ENCODE measurements at places on chromosomes 16 and 17.
A peak's percentile ranks its signal among the peaks of the same experiment; 100 is the strongest.

GRCh38 chr16:72430121-72430520 lies 258.2 kb upstream of the PMFBP1 start:
- DNase-seq: no peak

GRCh38 chr16:24150282-24150681 lies 105.9 kb upstream of the CACNG3 start:
- DNase-seq: no peak

GRCh38 chr17:57666946-57667345 lies 78.2 kb downstream of the CCDC182 start:
- DNase-seq: no peak

DNA sequence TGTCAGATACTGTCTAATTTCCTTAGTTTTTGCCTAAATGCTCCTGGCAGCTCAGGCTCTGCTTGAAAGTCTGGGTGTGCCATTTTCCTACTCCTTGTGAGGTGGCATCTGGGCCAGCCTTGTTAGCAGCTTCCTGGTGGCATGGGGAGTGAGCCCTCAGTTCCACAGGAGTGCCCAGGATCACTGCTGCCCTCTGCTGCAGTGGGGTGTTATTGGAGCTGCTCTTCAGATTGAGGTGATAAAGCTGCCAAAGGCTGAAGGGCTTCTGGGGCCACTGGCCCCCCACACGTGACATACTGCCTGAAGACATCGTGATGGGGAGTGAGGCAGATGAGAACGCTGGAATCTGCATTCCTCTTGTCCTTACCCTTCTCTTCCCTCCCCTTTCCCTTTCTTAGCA lies 27.4 kb downstream of the CEP95 start:
- DNase-seq: no peak

- no peak for DNase-seq
These were observed 194.3 kb downstream of the ZNF423 start for GRCh38 chr16:49661465-49662187.

GRCh38 chr17:78504156-78504925 lies 72.9 kb downstream of the DNAH17 start:
- no peak for DNase-seq

- DNase-seq: no peak
These were observed 2.7 kb downstream of the NOXO1 start for GRCh38 chr16:1978476-1979120.

- DNase-seq: no peak
These were observed 3.9 kb downstream of the SMIM5 start for GRCh38 chr17:75637143-75637538.

GRCh38 chr17:79388556-79389295 lies 222.1 kb downstream of the RBFOX3 start:
- peak; percentile 66 for DNase-seq

- DNase-seq: no peak
These were observed 1.7 kb downstream of the MAP2K3 start for GRCh38 chr17:21286066-21286770.

GRCh38 chr16:89795676-89796075 lies 20.8 kb downstream of the FANCA start:
- DNase-seq: no peak

- DNase-seq: no peak
These were observed 151.6 kb downstream of the PHKB start for GRCh38 chr16:47612711-47613110.

- DNase-seq: no peak
These were observed 24.1 kb downstream of the AXIN2 start for GRCh38 chr17:65537343-65537844.

DNA sequence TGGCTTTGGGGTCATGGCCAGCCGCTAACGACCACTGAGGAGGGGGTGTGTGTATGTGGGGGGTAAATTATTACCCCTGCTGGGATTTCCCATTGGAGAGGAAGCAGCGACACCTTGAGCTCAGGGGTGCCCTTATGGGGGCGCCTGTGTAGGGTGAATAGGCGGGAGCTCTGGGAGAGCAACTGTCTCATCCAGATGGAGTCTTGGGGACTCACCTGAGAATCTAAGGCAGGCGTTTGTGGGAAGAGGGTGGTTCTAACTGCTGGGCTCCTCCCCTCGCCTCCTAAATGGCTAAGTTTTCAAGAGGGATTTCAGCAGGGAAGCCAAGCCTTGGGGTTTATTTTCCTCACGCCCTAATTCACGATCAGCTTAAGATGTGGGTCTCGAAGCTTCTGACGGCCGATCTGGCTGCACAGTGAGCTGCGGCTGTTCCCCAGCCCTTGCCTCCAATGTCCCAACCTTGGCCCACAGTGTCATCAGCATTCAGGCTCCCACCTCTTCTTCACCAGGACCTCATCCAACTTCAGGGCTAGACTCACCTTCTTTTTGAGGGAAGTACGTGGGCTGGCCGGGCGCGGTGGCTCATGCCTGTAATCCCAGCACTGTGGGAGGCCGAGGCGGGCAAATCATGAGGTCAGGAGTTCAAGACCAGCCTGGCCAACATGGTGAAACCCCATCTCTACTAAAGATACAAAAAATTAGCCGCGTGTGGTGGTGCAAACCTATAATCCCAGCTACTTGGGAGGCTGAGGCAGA lies 136.9 kb upstream of the EEF2KMT start:
- DNase-seq: no peak

DNA sequence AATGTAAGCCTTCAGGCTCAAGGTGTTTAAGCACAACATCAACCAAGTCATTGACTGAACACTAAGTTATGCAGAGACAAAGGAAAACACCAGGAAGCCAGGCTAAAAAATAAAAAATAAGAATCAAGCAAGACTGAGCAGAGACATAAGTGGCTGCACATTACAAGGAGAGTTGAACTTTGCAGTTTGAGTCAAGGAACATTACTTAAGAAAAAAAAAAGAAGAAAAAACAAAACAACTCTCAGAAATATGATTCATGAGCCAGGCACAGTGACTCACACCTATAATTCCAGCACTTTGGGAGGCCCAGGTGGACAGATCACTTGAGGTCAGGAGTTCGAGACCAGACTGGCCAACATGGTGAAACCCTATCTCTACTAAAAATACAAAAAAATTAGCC lies 168.1 kb downstream of the C16orf95 start:
- DNase-seq: no peak

- DNase-seq: no peak
These were observed 2.9 kb upstream of the CLDN9 start for GRCh38 chr16:3009568-3010390.

GRCh38 chr16:69057400-69058378 lies 47.8 kb upstream of the HAS3 start:
- peak; percentile 16 for DNase-seq

DNA sequence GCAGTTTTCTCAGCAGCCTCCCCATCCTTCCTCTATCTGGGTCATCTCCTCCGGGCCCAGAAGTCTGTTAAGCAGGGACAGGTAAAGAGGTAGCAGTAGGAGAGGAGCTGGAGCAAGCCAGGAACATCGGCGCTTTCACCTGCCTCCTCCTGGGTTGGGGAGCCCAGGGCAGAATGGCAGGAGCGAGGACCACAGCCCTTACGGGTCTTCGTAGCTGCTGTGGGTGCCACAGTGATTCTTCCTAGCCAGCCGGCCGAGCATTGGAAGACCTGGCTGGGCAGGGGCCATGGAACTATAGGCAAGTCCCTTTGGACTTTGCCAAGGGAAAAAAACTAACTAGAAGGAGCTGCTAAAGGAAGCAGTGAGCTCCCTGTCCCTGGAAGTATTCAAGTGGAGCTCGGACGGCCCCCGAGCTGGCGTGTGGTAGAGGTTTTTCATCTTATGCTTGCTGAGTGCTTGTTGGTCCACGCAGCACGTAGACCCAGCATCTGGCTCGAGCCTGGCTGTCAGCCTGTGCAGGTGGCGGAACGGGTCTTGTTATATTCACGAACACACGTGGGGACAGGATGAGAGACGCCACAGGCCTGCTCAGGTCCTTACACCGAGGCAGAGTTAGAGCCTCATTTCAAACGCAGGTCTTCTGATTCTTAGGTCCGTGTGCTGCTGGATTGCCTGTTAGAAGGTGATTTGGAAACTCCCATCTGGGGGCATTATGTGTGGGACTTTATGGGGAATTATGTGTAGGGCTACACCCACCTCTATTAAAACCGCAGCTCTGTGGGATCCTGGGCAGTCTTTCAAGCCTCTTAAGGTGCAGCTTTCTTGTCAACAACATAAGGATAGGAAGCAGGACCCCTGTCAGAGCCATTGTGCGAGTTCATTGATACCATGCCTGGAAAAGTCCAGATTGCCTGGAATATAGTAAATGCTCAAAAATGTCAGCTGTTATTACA lies 54.8 kb downstream of the OR1D5 start:
- no peak for DNase-seq

GRCh38 chr17:81150377-81151077 lies 14.8 kb upstream of the PVALEF start:
- DNase-seq: no peak

GRCh38 chr17:48981927-48982539 lies 13.6 kb upstream of the GIP start:
- no peak for DNase-seq

DNA sequence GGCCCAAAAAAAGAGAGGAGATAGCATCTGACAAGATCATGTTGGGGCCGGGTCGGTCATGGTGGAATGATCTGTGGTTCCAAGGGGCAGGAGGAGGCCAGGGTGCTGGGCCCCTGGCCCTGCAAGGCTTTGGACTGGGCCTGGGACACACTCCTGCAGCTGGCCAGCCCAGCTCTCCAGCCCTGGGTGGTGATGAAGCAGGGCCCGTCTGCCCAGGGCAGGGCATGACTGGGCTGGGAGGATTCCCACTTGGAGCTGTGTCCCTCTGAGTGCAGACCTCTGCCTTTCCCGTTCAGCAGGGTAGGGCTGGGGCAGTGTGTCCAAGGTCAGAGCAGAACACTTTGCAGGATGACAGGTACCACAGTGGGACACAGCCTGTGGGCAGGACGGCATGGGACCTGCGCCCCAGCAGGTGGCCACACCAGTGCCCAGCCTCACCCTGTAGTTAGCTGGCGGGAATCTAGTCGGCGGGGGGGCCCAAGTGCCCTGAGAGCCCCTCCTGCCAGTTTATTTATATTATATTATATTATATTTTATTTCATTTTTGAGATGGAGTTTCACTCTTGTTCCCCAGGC lies 27.6 kb upstream of the MYO15B start:
- DNase-seq: no peak

- no peak for DNase-seq
These were observed 7.1 kb upstream of the ERCC4 start for GRCh38 chr16:13912891-13913290.

DNA sequence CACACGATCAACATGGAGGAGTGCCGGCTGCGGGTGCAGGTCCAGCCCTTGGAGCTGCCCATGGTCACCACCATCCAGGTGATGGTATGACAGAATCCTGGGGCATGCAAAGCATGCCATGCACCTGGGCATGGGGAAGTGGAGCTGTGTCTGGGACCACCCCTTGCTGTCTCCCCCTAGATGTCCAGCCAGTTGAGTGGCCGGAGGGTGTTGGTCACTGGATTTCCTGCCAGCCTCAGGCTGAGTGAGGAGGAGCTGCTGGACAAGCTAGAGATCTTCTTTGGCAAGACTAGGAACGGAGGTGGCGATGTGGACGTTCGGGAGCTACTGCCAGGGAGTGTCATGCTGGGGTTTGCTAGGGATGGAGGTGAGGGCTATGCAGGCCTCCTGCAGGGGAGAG lies 6.7 kb downstream of the IFI35 start:
- no peak for DNase-seq

- no peak for DNase-seq
These were observed 2.6 kb upstream of the LGALS9 start for GRCh38 chr17:27628376-27628775.

- no peak for DNase-seq
These were observed 187.0 kb downstream of the SEC14L1 start for GRCh38 chr17:77327566-77328464.

DNA sequence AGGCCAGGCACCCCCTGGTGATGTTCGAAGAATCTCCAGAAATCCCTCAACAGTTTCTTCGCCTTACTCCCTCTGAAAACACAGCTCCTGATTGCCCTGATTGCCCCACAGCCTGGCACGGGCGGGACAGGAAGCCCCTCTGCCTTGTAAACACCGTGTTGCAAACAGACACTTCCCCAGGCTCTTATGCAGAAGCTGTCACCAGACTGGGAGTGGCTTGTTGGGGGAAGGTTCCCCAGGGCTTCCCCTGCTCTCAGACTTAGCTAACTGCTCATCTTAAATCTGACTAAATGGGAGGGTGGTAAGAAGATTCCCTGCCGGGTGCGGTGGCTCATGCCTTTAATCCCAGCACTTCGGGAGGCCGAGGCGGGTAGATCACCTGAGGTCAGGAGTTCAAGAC lies 11.2 kb downstream of the PIK3R5 start:
- no peak for DNase-seq

DNA sequence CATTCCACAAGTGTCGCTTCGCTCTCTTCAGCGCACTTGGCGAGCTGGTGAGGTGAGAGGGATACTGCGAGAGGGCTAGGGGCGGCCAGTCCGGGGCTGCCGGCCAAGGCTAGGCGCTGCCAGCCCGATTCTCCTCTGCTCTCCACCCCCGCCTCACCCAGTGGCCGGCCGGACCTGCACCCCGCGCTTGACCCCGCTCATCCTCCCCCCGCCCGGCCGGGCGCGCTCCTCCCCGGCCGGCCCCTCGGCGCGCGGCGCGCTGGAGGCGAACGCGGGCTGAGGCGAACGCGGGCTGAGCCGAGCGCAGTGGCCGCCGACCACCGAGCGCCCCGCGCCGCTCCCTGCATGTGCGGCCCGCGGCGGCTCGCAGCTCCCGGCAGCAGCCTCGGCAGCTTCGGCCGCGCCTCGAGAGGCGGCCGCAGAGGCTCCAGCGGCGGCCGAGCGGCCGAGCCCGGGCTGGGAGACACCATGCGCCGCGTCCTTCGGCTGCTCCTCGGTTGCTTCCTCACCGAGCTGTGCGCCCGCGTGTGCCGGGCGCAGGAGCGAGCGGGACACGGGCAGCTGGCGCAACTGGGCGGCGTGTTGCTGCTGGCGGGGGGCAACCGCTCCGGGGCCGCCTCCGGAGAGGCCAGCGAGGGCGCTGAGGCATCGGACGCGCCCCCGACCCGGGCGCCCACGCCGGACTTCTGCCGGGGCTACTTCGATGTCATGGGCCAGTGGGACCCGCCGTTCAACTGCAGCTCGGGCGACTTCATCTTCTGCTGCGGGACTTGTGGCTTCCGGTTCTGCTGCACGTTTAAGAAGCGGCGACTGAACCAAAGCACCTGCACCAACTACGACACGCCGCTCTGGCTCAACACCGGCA lies at the start of gene SHISA9:
Gene SHISA9, plus strand, starts transcription at position 2 of the 865 bp plus-strand sequence.
- no peak for DNase-seq

GRCh38 chr17:50547736-50548083 lies 736 bp downstream of the SPATA20 start:
- DNase-seq: no peak

- no peak for DNase-seq
These were observed 115.2 kb downstream of the COPRS start for GRCh38 chr17:31743797-31744196.

DNA sequence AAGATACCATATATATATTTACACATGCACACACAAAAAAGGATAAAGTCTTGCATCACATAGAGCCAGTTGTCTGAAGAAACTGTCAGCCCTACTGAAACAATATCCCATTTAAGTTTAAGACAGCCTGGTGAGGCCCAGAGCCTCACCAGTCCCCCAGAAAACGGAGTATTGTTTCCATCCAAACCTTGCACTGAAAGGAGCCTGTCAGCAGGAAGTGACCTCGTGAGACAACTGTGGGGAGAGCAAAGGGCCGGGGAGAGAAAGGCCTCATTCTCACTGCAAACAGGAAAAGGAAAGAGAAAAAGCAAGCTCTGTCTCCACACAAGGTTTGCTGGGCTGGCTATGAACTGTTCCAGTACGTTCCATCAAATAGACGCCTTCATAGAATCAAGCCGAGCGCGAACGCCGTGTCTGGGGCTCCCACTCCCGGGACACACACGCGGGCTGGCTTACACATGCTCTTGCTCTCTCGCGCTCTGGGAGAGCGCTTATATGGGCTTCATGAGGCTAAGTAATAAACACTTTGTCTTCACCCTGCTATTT lies 44.4 kb upstream of the ZFHX3 start:
- no peak for DNase-seq
